Femur (tissue), 1 donor: ENCODE measurements at places on chromosomes 2 and 18.
A peak's percentile ranks its signal among the peaks of the same experiment; 100 is the strongest.

DNA sequence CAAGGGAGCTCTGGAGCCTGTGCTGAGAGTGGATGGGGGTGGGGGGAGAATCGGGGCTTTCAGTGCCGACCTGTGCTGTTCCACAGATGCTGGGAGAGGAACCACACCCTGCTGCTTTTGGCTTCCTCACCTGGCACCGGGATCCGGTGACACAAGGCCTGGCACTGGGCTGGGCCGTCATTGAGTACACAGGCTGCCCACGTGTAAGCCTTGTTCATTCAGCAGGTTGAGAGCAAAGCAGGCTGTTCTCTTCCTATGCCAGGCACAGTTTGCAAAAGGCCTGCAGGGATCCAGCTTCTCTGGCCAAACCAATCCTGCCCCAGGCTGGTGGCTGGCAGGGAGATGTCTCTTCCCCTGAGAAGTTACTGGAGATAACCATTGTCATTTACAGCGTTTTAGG is 17.1 kb downstream of the TRIB2 start:
- no peak for DNase-seq

DNA sequence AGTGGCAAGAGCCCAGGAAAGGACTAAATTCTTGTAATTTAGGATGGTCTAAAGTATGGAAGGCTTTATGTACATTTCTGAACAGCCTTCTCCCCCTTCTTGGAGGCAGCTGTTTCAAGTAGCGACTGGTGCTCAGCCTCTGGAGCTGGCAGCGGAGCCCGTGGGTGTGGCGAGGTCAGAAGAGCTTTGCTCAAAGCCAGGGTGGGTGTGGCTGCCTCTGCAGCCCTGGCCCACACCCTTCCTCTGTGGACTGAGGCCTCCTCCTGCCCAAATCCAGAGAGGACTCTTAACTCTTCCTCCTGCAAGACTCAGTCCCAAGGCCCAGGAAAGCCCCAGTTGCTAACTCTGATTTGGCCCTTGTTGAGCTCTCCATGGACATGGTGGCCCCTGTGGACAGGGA is 202.1 kb upstream of the REV1 start:
- peak; percentile 75 for DNase-seq

DNA sequence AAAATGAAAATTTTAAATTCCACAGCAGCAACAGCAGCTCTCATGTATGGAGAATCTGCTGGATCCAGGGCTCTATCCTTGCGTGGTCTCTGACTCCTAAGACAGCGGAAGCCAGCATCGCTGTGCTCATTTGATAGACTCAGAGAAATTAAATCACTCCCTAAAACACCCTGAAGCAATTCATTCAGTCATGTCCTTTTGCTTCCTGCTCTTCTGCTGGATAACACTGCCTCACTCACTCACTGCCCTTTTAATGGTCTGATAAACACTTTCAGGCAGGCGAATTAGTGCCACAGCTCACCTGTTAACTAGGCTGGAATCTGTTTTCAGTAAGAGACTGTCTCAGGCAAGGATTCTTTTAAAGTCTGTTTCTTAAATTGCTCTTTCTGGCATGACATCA is 10.0 kb downstream of the WIPF1 start:
- DNase-seq: no peak

- no peak for DNase-seq
Measured at GRCh38 chr2:167843217-167843616, 404.2 kb downstream of the STK39 start.

DNA sequence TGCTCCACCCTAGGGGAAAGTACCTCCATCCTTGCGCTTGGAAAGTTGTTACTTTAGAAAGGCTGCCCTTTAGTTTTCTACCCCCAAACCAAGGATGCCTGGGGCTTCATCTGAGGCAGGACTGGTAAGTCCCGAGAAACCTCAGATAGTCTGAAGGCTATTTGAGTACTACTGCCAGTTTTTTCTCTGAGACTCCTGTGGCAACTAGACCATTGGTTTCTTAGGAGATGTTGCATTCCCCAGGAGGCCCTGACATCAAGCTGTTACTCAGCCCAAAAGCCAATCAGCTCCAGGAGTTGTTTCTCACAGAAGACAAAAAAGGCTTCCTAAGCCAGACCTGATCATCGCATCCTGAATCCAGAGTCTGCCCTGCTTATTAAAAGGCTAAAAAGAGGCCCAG is 67.2 kb downstream of the COLEC12 start:
- no peak for DNase-seq

- DNase-seq: no peak
Measured at GRCh38 chr2:218471982-218472381, 53.1 kb downstream of the VIL1 start.

DNA sequence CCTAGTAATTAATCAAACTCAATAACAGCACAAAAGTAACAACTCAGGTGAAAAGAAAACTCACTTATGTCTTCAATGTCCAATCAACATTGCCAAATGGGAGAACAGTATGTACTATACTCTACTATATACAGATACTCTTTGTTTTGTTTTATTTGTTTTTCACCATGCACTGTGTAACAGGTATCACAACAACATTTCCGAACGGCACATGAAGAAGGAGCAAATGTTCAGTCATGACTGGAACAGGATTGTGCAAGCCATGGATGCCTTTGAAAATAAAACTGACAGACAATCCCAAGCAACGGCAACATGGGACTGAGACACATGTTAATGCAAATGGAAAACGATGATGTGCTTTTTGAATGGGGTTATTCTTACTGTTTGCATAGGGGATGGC is 334.9 kb upstream of the THUMPD2 start:
- DNase-seq: no peak

GRCh38 chr2:56001947-56002346 is 78.4 kb upstream of the EFEMP1 start:
- DNase-seq: no peak

DNA sequence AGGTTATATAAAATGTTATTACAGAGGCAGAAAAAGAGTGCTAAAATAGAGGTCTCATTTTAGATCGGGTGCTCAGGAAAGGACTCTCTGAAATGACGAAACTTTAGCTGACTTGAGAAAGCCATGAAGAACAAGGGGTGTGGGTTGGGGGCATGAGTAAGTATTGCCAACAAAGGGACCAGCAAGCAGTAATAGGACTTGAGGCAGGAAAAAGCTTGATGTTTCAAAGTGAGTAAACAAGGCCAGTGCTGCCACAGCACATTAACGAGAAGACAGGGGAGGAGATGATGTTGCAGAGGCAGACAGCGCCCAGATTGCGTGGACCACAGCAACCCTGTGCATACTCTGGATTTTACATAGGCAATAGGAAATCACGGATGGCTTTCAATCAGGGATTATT is 318.8 kb downstream of the ZEB2 start:
- no peak for DNase-seq
